ENCODE measurements at places on chromosomes 12 and 14.

- no peak for DNase-seq
These were observed 60.4 kb downstream of the MAP4K5 start for GRCh38 chr14:50471838-50472465.

DNA sequence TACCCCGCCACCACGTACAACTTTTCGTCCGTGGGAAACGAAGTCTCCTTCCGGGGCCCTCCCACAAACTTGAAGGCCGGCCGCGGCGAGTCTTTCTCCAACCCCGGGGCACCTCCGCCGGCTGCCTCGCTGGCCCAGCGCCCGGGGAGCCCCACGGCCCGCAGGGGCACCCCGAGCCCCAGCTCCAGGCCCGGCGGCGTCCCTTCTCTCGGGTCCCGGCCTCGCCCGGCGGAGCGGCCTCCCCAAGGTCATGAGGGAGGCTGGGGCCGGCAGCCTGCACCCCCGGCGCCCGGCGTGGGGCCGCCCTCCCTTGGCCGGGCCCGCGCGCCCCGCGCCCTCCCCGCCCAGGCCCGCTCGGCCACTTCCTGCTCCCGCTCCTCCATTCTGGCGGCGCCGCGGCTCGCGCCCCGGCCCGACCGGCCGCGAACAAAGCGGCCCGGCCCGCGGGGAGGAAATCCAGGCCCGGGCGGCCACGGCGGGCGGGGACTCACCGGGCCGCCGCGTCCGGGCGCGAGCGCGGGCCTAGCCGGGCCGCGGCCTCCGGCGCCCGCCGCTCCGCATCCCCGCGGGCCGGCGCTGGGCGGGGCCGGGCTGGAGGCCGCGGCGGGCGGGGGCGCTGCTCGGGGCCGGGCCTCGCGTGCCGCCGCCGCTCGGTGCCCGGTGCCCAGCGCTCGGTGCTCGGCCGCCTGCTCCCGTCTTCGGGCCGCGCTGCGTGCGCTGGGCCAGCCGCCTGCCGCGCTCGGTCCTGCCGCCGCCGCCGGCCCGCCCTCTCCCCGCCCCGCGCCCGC, at the start of gene AKT1:
Gene AKT1 (minus strand): TSS at position 756 of the 788 bp plus-strand sequence. CDS start 3,105 bp downstream, outside the sequence.
- DNase-seq = no peak

- no peak for DNase-seq
These were observed 472.1 kb downstream of the BCL11B start for GRCh38 chr14:98799891-98800290.

GRCh38 chr12:6274231-6275221, 36.0 kb upstream of the PLEKHG6 start:
- no peak for DNase-seq

GRCh38 chr14:85296456-85297210, 233.3 kb upstream of the FLRT2 start:
- DNase-seq = no peak

DNA sequence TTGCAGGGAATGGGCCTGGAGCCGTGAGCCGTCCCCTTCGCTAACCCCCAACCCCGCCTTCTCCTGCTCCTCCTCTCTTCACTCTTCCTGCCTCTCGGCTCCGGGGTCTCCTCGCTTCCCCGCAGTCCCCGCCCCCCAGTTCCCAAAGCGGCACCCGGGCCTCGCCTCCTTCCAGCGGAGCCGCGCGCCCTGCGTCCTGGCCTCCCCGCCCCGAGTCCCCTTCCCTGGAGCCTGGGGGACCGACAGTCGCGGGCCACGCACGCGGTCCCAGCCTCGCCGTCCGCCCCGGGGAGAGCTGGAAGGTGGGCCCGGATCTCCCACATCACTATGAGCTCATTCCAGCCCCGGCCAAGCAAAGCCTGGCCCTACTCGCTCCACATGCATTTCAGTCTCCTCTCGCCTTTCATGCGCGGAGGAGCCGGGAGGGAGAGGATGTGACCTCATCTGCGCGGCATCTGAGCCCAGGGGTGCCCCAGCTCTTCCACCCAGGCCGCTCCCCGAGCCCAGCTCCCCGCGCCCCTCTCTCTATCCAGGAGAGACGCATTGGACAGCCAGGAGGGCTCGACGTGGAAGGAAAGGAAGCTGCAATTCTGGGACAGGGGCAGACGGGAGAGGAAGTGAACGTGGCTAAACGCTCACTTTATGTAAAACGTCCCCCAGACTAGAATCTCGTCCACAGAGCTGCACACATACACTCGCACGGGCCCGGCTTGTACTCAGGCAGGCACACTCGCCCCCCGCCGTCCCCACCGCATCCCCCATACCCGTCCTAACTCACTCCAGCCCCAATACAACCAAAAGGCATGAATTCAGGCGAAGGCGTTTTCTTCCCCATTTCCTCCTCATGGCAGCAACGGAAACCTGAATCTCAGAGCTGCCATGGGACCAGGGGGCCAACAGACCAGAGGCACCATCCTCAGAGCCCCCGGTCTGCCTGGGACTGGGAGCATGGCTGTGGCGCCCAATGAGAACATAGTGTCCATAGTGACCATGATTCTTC, 108.7 kb upstream of the CCND2 start:
- DNase-seq = peak; percentile 11

GRCh38 chr12:106010741-106011140, 128.0 kb downstream of the NUAK1 start:
- DNase-seq = no peak

- no peak for DNase-seq
These were observed 133.7 kb downstream of the ADGRD1 start for GRCh38 chr12:131087302-131087818.

GRCh38 chr12:26122681-26123481, 2.0 kb downstream of the BHLHE41 start:
- DNase-seq = no peak

- DNase-seq = no peak
These were observed 7.5 kb downstream of the APPL2 start for GRCh38 chr12:105228494-105228893.

- no peak for DNase-seq
These were observed 425.3 kb downstream of the ZFP36L1 start for GRCh38 chr14:68367536-68367935.

DNA sequence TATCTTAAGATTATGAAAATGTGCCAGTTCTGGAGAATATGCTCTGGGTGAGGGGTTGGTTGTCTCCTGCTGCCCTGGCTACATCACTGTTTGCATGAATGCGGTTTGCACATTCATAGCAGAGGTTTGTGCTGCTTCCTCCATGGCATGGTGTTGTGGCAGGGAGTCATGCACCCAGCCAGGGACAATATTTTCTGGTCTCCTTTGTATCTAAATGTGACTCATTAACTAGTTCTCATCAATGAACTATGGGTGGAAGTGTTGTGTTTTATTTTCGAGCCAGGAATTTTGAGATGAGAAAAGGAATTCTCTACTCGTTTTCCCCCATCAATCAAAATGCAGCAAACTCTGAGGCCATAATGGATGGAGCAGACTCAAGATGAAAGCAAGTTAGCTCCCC, 527.3 kb downstream of the SNAPC1 start:
- DNase-seq = no peak

DNA sequence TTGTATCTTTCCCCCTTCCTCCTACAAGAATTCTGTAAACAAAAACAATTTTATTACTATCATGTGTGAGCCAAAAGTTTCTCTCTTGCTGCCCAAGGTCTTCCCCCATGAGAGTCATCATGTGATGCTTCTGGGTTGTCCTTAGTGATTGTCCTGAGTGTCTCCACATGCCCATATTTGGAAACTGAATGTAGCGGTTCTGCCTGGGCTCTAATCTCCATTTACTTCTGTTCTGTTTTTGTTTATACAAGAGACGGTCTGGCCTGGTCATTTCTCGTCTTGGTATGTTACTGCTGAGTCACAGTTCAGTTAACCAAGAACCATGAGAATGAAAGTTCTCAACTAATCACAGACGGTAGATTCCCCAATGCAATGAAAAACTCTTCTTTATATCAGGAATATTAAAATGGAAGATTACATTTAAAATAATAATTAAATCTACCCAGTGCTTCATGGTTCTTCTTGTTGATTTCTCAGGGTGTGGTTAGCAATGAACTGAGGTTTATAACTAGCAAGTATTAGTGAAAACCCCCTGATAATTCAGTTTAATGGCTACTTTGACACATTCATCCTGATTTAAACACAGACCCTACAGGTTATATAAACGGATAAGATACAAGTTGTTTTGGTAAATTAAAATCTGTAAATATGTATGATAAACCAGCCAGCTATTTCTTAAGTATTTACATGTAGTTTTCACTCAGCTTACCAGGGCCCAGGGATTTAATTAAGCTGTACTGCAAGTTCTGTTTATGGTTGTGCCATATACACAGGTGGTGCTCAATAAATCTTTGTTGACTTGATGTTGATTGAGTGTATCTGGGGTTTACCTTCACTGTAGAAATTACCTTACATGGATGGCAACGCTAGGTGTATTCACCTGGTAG, 81.1 kb downstream of the PELI2 start:
- no peak for DNase-seq

- DNase-seq = no peak
These were observed 14.5 kb downstream of the ACIN1 start for GRCh38 chr14:23080474-23080873.

DNA sequence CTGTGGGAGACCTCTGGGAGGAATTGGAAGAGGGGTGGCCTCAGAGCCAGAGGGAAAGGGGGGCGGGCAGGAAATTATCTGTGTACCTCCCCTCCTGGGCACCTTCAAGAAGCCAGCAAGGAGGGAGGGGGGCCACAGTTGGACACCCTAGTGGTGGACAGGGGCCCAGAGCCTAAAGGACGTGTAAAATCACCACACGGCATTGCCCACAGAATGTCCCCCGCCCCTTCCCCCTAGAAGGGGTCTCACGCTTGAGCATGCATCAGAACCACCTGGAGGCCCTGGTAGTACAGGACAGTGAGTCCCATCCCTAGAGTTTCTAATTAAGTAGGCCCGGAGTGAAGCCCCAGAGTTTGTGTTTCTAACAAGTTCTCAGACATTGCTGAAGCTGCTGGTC, 8.2 kb downstream of the ENDOU start:
- DNase-seq = no peak

DNA sequence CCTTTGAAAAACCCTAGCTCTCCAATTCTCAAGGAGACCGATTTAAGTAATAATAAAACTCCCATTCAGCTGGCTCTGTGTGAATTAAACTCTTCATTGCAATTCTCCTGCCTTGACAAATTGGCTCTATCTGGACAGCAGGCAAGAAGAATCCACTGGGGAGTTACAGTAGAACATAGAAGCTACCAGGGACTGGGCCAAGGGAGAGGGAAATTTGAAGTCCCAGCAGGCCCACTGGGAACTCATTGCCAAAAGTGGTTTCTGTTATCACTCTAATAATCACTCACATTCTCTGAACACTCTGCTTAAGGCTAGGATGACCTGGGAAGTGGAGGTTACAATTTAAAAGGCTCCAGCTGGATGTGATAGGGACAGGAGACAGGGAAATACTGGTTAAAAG, 384.5 kb upstream of the CCDC196 start:
- no peak for DNase-seq

- DNase-seq = no peak
These were observed 67.2 kb upstream of the HMGA2 start for GRCh38 chr12:65756956-65757511.

- no peak for DNase-seq
These were observed 10.2 kb downstream of the PPFIBP1 start for GRCh38 chr12:27534060-27534764.

GRCh38 chr14:100736269-100737180, 9.8 kb downstream of the DLK1 start:
- no peak for DNase-seq

All from activated naive CD8-positive, alpha-beta T cell treated with anti-CD3 and anti-CD28 coated beads, Interleukin-2, amount 50 U/mL, for 16 hours (primary cell).